ENCODE measurements at places on chromosomes 11 and 22.

DNA sequence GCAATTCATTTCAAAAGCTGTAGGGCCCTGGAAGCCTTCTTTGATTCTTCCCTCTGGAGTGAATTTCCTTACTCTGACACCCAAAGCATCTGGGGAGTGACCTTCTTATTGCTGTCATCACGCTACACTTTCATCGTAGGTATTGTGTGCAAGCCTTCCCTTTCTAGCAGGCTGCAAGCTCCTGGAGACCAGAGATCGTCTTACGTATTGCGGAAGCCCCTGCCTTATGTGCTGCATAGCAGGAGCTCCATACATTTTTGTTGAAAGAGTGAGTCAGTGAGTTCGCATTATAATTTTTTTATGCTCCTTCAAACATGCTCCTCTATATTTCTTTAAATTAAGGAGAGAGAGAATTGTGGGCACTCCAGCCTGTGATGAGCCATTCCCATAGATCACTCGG, 21.2 kb upstream of the TMEM218 start:
- DNase-seq, result no peak

DNA sequence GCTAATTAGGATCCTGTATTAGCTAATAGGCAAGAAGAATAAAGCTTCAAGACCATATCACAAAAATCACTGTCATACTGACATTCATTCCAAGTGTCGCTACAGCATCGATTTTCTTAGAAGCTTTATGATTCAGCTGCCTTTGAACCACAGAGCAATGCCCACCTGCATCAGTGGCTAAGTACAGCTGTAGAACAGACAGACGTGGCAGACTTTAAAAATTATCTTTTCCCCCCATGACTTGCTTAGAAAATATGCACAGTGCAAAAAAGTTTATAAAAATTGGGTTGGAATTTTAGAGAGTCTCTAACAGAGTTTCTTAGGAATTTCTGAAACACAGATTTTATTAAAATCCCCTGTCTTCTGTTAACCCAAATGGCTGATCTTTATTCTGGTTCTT, 120.8 kb downstream of the CADM1 start:
- no peak for DNase-seq

- DNase-seq, result no peak
Observed at GRCh38 chr22:47446331-47446730, 683.9 kb downstream of the TBC1D22A start.

DNA sequence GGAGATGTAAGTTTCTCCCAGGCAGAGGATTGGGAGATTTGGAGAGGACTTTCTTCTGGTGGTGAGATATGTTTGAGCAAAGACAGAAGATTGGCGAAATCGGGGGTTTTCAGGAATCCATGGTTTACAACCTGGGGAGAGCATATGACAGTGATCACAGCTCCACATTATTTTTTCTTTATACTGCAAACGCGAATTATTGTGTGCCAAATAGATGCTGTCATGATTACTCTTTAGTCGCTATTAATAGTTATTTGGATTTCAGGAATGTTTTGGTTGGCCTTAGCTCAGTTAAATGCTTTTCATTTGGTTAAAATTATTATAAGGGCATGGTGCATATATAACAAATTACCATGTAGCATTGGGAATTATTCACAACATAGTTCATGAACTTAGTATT, 15.2 kb downstream of the ATXN10 start:
- DNase-seq, result no peak

DNA sequence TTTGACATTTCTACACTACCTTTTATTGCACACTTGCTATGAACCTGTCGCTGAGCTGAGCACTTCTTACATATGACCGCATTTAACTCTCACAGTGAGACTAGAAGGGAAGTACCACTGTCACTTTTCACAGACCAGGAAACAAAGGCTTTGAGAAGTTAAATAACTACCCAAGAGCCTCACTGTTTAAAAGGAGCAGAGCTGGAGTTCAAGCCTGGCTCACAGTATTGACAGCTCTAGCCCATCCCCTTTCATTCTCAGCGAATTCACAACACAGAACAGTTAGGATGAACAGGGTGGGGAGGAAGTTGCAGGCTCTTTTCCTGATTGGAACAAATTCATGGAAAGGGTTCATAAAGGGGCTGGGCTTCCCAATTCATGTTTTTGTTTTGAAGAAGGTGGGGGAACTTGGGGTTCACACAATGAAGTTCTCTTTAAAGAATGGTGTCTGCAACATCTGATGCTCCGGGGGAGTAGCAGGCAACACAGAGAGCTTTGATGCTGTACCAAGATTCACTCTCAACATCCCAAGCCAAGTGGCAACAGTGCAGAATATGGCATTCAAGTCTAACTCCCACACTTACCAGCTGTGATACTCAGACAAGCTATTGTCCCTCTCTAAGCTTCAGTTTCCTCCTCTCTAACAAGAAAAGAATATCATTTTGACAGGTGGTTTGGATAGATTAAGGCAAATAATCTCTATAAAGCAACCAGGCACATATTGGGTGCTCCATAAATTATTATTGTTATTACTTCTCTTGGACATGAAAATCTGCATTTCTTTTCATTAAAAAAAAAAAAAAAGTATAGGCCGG, 17.2 kb downstream of the SCGB1A1 start:
- no peak for DNase-seq

DNA sequence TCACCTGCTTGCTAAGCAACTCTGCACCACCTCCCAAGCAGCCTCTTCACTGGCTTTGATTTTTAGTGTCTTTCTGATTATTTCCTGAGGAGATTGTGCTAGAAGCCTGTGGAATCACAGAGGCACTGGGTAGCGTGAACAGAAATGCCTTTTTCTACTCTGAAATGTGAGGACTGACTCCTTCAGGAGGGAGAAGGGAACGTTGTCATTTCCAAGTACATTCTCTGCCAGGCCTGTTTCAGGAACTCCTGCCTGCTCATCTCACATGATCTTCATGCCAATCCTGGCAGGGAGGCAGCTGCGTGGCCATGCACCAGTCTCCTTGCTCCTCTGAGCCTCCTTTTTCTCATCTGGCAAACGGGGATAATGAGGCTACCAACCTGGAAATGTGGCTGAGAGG, 49.8 kb upstream of the PRDM11 start:
- DNase-seq, result no peak

- DNase-seq, result peak; percentile 80
Observed at GRCh38 chr11:76524461-76524860, 79.6 kb downstream of the EMSY start.

DNA sequence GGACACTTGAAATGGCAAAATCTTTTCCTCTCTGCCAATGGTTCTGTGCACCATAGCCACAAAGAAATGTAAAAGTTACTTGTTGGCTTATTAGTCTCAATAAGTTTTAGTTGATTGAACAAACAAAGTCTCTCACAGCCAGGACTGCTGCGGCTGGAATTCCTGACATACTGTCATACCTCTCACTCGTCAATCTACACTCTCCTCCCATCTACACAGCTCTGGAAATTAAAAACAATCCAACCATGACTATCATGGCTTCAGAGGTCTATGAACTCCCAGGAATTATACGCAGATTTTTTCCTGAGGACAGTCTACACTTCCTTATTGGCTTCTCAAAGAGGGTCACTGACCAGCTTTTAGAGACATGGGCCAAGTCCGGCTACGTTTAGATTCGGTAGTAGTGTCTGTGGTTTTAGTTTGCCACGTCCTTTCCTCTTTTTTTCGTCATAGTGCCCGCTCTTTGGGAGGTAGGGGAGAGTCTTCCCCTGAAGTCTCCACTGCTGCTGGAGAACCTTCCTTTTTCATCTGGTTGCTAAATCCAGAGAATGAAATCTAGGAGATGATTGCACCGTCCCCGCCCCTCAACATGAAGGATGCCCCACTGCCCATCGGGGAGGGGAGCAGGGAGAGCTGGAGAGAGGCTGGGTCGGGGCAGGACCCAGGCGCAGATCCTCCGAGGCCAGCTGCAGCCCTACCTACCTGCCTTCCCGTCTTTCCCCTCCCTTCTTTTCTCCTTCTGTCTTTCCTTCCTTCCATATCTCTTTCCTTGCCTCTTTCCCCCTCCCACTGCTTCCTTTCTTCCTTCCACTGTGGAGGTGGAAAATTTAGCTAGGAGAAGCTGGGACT, 1.0 kb upstream of the PLEKHB1 start:
- no peak for DNase-seq

DNA sequence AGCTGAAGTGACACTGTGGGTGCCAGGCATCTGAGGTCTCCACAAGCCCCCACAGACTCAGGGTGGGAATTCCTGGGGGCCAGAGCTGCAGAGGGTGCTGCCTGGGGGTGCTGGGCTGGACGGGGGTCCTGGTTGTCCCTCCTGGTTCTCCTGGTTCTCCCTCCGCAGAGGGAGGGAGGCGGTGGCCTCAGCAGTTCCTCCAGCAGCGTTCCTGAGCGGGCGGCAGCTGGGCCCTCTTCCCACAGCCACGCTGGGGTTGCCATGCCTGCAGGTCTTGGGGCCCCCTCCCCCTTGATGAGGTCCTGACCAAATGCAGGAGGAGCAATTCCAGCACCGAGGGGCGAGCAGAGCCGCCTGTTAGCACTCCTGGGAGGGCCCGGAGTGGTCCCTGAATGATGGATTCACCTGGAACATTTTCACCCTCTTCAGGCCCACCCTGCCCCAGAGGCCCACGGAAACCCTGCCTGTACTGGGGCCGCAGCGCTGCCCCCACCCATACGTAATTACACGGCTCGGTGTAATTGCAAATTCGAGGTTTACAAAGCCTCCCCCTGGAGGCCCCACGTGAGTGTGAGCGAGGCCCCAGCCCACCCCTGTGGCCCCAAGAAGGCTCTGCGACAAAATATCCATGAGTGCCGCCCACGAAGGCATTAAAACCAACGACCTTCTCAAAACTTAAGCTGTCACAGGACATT, 635 bp downstream of the C11orf21 start:
- DNase-seq, result no peak

DNA sequence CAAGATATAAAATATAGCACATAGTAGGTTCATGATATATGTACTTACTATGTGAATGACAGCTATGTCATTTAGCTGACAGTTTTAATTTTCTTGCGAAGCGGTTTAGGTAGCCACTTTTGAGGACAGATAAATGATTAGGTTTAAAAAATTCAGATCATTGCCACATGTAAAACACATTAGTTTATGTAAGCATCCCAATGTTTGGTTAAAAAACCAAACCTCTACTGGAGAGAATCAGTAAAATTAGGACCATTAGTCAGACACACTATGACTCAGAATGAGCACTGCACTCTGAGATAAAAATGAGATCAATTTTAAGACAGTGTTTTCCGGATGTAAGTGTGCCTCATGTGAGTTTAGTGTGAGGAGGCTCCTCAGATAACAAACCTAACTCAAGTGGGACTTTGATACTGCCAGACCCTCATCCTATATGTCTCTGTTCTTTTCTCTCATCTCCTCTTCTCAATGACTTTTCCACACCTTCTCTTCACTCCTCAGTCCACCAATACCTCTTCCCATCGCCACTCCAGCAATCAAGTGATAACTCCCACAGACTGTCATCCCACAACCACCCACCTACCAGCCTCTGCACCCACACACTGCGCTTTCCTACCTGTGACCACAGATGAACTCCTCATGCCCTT, 6.8 kb upstream of the OR2AT4 start:
- DNase-seq, result peak; percentile 77

GRCh38 chr22:42959576-42960509, 55.1 kb downstream of the PACSIN2 start:
- peak; percentile 44 for DNase-seq

DNA sequence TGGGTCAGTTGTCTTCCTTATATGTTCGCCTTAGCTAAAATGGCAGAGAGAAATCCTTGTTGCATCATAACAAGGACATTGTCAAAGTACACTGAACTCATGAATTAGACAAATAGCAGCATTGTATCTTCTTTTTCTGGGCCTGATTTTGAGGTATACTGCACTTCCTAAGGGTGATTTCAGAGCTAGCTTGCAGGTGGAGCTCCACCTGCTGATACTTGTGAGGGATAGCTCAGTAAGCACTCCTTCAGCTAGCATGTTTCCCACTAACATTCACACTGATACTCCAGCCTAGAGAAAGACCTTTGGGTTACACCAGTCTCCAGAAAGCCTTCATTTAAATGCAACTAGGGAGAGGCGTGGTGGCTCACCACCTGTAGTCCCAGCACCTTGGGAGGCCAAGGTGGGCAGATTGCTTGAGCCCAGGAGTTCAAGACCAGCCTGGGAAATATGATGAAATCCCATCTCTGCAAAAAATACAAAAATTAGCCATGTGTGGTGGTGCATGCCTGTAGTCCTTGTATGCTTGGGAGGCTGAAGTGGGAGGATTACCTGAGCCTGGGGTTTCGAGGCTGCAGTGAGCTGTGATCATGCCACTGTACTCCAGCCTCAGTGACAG, 29.8 kb downstream of the JAM3 start:
- peak; percentile 12 for DNase-seq

- peak; percentile 47 for DNase-seq
Observed at GRCh38 chr11:32418836-32419235, 16.5 kb downstream of the WT1 start.

DNA sequence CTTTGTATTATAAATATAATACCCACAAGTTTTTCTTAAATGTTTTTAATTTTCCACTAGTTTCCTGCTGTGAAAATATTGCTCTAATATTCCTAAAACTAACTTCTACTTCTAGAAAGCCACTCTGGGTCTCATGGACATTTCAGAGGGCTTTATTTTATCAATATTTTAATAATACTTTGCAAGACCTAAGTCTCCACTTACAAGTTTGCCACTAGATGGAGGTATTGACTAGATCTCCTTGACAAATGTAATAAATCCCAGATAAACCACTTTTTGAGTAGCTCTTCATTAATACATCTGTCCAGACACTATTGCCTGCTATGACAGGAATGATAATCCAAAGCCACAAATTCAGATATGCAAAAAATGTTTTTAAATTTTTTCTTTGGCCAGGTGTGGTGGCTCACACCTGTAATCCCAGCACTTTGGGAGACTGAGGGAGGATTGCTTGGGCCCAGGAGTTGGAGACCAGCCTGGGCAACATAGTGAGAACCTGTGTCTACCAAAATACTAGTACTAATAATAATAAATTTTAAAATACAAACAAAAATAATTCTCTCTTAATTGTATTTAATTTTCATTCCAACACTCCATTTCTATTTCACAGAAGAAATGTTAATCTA, 3.5 kb upstream of the ACAT1 start:
- peak; percentile 65 for DNase-seq

DNA sequence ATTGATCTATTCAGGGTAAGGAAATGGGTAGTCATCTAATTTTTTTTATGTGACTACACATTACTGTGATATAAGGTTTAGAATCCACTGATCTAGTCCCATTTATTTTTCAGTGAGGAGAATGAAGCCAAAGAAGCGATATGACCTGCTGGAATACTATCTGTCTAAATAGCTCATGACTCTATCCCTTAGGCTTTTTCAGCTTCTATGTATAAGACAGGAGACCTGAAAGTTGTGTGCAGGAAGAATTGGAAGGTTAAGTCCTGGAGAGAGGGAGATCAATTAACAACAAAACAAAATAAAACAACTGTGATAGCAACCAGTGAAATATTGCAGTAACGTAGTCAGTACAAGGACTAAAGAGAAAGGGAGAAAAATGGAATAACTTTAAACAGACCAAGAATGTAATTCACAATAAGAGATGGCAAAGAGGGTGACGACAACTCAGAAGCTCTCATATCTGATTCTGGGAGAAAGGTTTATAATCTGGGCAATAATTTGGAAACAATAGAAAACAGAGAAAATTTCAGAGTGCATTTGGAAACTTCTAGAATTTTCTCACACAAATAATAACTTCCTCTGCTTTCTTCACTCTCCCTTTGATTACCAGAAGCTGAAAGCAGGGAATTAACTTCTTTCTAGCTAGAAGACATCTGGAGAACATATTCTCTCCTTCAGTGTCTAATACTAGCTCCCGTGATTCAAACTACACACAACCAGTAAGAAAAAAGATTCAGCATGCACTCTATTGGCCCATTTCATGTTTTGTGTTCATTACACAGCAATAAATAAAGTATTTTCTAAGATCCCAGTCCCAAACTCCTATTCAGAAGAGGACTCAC, 19.2 kb upstream of the CASP12 start:
- no peak for DNase-seq
